Metanephros (tissue), 2 donors: ENCODE measurements at places on chromosomes 12 and 14. TPM values are rescaled to one million over a fixed set of nuclear protein-coding genes. Genes with fewer than 3 reads are reported as not detected.

Gene AKAP6
- total RNA-seq, result 17.8 TPM

Gene PKP2
- 19.1 TPM for total RNA-seq

Gene SDSL
- total RNA-seq, result 8.3 TPM

Gene EML1
- total RNA-seq, result 46.6 TPM

Gene ITPR2
- total RNA-seq, result 41.2 TPM

Gene HOXC6
- total RNA-seq, result 17.0 TPM

Gene ZC3H14
- 66.9 TPM for total RNA-seq

Gene C12orf50
- total RNA-seq, result not detected

Gene OTOGL
- total RNA-seq, result 0.82 TPM
